ENCODE measurements at places on chromosomes 13 and 19.

DNA sequence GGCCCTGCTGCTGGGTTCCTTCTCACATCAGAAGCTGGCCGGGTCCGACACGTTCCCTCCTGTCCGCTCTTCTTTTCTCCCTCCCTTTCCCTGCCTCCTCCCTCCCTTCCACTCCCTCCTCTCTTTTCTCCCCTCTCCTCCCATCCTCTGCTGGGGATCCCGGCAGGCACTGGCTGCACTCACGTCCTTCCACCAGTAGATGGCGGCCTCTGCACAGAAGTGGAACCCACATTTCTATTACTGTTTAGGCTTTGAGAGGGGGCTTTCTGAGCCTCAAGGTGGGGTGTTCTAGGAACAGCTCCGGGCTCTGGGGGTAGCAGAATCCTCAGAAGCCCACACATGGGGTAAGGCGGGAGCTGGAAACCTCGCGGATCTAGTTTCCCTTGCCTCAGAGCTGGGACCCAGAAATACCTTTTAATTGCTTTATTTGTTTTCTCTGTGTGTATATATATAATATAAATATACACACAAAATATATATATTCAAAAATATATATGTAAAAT lies 294.2 kb downstream of the ZNF536 start:
- DNase-seq: no peak

GRCh38 chr13:52707375-52707774 lies 32.2 kb downstream of the CNMD start:
- DNase-seq: no peak

- DNase-seq: no peak
These were observed 96.6 kb upstream of the LSM14A start for GRCh38 chr19:34075661-34076091.

GRCh38 chr13:80577926-80578670 lies 237.2 kb upstream of the SPRY2 start:
- no peak for DNase-seq

GRCh38 chr13:39016787-39017186 lies 21.1 kb downstream of the PROSER1 start:
- no peak for DNase-seq

GRCh38 chr19:6767357-6768235 lies at the start of gene SH2D3A:
Gene SH2D3A, minus strand, starts transcription at chr19:6767435. Its CDS starts 3,687 bp downstream, at chr19:6763748.
- DNase-seq: peak; percentile 54

GRCh38 chr19:16002406-16003384 lies 53.9 kb downstream of the OR10H4 start:
- DNase-seq: no peak

- no peak for DNase-seq
These were observed 7.7 kb downstream of the SCGB2B2 start for GRCh38 chr19:34669305-34669704.

DNA sequence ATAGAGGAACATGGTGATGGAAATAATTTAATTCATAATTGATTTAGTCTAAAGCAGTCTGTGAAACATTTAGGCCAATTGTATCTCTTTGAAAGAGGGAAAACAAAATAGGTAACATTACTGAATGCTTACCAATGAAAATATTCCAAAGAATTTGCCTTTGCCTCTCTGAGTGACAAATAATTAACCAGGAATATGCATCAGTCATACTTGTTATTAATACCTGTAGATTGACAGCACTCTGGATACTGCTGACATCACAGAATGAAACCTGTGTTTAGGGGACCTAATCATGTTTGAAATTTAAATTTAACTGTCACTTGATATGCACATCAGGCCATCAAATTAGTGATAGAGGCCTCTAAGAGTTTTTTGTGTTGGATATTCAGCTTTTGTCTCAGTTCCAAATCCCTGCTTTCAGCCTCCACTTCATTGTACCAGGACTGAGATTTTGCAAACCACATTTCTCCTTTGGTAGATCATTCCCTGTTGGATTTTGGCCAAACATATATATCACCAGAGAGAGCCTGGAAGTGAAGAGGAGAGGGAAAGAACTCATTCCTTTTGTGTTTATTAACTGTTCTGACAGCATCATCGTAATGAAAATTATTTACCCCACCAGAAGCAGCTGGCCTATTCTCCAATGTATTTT lies 64.8 kb upstream of the KLHL1 start:
- no peak for DNase-seq

DNA sequence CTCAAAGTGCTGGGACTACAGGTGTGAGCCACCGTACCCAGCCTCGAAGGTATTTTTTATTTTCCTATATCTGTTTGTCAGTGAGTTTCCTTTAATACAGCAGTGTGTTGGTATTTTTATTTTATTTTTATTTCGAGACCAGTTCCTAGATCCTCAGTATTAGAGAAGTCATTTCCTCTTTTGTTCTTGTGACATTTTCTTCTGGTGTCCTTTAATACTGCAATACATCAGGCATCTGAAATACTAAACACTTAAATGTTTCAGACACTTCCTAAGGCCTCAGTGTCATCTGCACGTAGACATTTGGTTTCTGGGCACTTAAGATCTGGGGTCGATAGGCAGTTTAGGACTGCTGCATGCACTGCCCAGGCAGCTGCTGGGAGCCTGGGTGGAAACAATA lies 22.5 kb downstream of the GATAD2A start:
- DNase-seq: no peak

- DNase-seq: no peak
These were observed 16.4 kb upstream of the GPR32 start for GRCh38 chr19:50753879-50754278.

DNA sequence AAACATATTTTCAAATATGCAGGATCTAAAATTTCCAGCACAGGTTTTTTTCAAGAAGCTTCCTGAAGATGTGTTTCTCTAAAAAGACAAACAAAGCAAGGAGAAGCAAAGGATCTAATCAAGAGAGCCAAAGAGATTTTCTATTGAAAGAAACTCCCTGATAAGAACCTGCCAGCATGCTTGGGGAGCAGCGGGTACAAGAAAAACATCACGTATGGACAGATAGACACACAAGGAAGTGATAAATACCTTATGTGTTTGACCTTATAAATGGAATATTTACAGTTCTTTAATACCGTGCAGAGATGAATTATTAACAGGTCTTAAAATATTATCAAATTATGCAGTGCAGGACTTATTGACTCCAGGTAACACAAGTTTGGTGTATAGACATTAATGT lies 562.1 kb downstream of the DACH1 start:
- no peak for DNase-seq

DNA sequence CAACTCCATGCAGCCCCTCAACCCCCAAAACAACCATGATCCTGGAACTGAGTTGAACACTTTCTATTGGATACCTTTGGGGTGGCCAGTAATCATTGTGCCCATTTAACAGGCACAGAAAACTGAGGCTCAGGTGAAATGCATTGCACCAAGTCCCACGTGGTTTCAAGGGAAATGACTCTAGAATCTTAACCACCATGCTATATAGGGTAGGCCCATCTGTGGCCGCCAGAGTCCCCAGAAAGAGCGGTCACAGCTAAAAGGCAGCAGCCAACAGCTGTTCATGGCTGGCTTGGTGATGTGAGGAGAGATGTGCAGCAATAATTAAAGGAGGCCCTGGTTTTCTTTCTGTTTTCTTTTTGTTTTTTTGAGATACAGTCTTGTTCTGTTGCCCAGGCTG lies 2.6 kb downstream of the CNN1 start:
- no peak for DNase-seq

DNA sequence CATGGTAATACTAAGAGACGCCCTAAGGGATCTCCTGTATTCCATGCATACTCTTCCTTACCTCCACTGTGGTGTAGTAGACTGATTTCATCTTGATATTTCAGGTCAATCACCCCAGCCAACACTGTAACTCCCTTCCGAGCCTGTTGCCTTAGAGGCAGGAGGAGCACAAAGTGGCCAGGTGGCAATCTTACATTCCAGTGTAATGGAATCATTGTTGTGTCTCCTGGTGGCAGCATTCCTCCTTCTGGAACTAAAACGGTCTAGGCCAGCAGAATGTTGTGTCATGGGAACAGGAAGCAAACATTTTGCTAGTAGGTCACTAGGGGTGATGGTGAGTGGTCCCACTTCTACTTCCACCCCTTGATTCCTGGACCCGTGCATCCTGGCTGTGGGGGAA lies 405.7 kb upstream of the SLC10A2 start:
- DNase-seq: no peak

DNA sequence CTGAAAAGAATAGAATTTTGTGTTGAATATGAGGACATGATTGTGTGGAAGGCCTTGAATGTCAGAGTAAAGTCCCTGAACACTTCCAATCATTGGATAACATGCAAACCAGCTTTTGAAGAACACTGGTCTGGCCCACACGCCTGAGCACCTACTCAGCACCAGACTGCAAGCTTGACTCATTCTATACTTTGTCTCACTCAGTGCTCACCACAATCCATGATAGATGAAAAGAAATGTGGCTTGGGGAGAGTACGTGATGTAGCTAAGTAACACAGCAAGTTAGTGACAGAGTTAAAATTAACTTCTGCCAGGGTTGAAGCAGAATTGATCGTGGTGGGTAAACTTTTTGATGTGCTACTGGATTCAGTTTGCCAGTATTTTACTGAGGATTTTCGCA lies 12.0 kb downstream of the DLEU7 start:
- DNase-seq: no peak

DNA sequence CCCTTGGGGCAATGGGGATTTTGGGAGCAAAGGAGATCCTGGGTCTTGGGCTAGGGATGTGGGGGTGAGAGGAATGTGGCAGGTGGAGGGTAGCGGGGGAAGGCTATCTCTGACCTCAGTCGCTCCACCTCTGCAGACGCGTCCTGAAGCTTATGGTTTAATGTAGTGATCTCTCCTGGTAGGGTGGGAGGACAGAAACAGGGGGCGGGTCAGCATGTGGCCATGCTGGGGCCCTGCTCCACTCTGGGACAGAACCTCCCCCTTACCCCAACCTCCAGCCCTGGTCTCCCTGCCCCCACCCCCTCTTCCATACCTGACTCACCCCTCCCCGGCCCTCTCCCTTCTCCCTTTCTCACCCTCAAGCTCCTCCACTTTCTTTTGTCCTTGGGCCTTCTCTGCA lies 1.4 kb downstream of the BST2 start:
- DNase-seq: no peak

- DNase-seq: no peak
These were observed 16.4 kb upstream of the UPF3A start for GRCh38 chr13:114264886-114265611.

DNA sequence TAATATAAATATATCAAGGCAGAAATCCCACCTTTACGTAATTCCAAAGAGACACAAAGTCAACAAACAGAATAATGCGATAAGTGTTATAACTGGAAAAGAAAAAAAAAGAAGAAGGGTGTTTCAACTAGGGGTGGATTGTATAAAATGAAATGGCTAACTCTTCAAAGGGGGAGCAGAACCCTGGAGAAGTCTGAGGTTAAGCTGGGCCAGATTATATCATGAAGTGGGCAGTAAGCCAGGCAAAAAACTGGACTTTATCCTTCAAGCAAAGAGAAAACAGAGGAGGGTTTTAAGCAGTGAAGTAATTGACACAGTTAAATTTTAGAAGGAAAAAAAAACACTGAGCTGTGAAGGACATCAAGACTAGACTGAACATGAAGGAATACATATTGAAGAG lies 41.9 kb downstream of the TBC1D4 start:
- DNase-seq: no peak

GRCh38 chr19:4229179-4229931 lies at the start of gene EBI3:
Gene EBI3, plus strand, starts transcription at chr19:4229523. Its CDS starts 28 bp downstream, at chr19:4229551.
- peak; percentile 45 for DNase-seq

DNA sequence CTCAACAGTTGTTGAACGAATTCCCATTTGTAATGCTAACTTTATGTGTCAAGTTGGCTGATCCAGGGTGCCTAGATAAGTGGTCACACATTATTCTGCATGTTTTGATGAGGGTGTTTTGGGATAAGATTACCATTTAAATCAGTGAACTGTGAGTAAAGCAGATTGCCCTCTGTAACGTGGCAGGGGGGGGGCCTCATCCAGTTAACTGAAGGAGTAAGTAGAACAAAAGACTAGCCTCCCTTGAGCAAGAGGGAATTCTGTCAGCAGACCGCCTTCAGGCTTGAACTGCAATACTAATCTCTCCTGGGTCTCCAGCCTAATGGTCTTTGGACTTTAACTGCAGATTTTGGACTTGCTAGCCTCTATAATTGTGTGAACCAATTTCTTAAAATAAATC lies 4.2 kb upstream of the TEX30 start:
- DNase-seq: no peak

GRCh38 chr19:44643605-44644401 lies at the start of gene PVR:
Gene PVR, plus strand, starts transcription at chr19:44643910. Its CDS starts 187 bp downstream, at chr19:44644097.
- peak; percentile 46 for DNase-seq

DNA sequence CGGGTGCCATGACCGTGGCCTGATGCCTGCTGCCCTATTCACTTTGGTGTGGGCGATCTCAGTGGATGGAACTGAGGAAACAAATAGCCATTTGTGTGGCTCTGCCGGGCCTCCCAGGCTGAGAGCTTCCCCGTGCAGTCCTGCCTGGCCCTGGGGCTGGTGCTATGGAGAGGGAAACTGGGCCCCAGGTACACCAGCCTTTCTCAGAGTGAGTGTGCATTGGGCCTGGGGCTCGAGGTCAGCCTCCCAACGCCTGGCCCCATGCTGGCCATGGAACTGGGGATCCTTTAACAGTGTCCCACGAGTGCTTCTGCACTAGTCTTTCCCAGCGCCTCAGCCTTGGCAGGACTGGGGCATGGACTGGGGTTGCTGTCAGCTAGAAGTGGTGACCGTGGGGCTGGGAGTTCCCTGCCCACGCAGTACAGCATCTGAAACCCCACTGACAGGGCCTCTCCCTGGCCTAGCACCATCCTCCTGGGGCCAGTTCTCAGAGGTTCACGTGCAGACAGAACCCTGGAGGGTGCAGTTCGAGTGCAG lies 10.5 kb downstream of the PLEKHF1 start:
- no peak for DNase-seq

DNA sequence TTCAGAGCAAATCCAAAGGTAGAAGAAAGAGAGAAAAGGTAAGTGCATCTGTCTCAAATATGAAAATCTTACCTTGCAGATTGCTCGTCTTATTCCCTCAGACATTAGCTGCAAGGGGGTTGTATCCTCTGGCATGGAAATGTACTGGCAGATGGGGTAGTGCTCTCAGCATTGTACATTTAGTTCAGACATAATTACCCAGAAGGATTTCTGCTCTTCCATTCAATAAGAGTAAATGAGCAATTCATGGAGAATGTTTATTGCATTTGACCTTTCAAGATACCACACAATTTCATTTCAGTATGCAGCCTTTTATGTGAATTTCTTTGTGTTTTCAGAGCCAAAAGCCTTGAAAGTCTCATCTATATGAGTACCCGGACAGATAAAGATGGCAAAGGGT lies 63.8 kb downstream of the SCEL start:
- DNase-seq: no peak

GRCh38 chr13:34611671-34612070 lies 330.4 kb upstream of the NBEA start:
- no peak for DNase-seq

Data from GOT3 (cell line).